Activated T-helper 1 cell treated with Interleukin-2 at 50 U/mL for 16 hours (primary cell): ENCODE measurements at places on chromosomes 2 and 18.

DNA sequence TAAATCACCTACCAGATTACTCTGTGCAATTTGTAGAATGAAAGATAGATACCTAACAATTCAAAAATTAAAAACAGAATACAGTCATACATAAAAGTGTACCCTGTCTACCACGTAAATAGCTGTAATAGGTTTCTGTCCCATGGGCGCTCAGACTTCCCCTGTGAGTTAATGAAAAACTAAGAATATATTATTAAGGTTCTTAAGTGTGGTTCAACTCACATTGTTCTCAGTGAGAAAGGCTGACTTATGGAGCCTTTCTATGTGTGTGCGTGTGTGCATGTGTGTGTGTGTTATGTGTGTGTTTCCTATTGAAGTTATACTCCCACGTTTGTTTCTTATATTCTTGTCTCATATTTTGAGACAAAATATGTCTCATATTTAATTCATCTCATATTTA is 114.6 kb upstream of the CD302 start:
- DNase-seq, result no peak

DNA sequence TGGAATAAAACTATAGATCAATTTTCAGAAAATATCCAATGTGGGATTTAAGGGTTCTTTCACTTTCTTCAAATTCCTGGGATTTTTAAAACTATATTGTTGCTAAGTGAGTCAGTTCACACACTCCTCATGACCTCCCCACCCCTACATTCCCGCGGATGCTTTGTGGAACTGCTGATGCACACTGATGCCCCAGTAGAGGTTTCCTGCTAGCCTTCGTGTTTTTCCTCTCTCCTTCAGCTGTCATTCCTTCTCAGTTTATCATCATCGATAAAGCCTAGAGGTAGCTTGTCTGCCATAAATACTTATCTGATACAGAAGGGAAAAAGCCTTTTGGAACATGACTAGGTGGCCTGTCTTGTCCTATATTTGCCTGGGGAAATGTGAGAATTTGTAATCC is 67.4 kb upstream of the GALNT5 start:
- DNase-seq, result no peak

GRCh38 chr2:15841776-15842560 is 98.4 kb upstream of the MYCN start:
- DNase-seq, result no peak

DNA sequence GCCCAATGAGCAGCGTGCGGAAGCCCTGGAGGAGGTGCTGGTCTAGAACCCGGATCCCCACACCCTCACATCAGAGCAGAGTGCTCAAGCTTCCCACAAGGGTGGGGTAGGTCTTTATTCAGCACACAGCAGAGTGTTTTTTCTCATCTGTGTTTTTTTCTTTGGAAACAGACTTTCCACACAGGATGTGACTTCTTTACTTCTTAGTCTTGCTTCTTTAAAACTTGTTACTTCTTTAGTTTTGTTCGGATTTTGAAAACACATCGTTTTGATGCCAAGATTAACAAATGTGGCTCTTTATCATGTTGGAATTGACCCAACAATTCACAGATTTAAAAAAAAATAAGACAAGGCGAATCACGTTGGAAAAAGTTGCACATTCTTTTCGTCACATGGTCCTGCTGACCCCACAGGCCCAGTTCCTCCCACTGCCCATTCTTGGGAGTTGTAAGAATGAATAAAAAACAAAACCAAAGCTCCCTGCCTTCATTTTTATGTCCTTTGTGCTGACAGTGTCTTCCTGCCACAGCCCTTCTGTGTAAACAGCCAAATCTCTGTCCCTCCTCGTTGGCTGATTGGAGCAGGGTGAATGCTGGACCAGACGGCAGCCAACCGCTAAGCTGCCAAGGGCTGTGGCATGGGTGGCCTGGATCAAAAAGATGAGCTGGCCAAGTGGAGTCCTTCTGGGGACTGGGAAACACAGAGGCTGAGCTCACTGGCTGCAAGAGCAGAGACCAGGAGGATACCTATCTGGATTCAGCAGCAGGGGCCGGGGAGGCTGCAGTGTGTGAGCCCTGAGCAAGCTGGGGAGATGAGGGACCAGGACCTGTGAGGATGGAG is 81.6 kb downstream of the TWIST2 start:
- no peak for DNase-seq

- DNase-seq, result no peak
Measured at GRCh38 chr2:84901593-84902120, 3.8 kb upstream of the TMSB10 start.

DNA sequence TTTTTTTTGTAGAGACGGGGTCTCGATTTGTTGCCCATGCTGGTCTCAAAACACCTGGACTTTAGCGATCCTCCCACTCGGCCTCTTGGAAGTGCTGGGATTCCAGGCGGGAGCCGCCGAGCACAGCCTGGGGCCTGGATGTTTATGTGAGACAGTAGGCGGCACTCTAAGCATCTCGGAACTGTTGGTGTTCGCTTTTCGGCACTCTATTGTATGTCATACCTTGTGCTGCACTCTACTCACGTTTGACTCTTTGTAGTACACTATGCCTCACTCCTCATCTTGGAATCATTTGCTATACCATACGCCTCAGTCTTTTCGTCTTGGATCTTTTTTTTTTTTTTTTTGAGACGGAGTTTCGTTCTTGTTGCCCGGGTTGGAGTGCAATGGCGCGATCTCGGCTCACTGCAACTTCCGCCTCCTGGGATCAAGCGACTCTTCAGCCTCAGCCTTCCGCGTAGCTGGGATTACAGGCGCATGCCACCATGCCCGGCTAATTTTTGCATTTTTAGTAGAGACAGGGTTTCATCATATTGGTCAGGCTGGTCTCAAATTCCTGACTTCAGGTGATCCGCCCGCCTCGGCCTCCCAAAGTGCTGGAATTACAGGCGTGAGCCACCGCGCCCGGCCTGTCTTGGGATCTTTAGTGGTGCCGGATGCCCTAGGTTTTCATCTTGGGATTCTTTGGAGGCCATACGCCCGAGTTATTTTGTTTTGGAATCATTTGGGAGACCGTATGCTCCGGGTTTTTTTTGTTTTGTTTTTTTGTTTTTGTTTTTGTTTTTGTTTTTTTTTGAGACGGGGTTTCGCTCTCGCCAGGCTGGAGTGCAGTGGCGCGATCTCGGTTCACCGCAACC is 24.2 kb upstream of the ZDBF2 start:
- no peak for DNase-seq

- no peak for DNase-seq
Measured at GRCh38 chr18:1530650-1531049, 626.0 kb downstream of the ADCYAP1 start.

GRCh38 chr2:98604547-98604946 is 3.8 kb downstream of the COA5 start:
- DNase-seq, result no peak

GRCh38 chr2:180370511-180371205 is 363.6 kb upstream of the CWC22 start:
- DNase-seq, result no peak
